ENCODE measurements at places on chromosomes 16 and 17.

- peak; percentile 90 for DNase-seq
Observed at GRCh38 chr16:21101631-21102420, 48.8 kb downstream of the DNAH3 start.

DNA sequence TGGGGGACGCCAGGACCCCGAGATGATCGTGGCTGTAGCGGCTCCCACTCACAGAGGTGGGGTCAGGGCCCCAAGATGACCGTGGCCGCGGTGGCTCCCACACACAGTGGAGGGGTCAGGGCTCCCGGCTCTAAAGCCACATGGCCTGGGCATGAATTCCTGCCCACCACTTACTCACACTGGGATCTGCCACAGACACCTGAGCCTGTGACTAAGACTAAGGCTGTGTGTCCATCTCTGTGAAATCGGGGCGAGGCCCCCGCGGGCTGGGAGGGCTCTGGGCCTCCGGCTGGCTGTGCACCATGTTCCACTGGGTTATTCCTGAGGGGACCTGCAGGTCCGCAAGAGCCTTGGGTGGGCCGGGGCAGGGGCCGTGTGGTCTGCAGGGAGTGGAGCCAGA, 18.5 kb downstream of the ZFPM1 start:
- no peak for DNase-seq

GRCh38 chr17:37225465-37225864, 150.3 kb upstream of the C17orf78 start:
- no peak for DNase-seq

- no peak for DNase-seq
Observed at GRCh38 chr16:2432801-2433505, 3.7 kb downstream of the CCNF start.

GRCh38 chr17:80750263-80750662, 205.6 kb downstream of the RPTOR start:
- no peak for DNase-seq

GRCh38 chr17:70357190-70357589, 187.9 kb downstream of the KCNJ2 start:
- no peak for DNase-seq

- DNase-seq = peak; percentile 57
Observed at GRCh38 chr16:56609463-56609921, 1.1 kb downstream of the MT2A start.

DNA sequence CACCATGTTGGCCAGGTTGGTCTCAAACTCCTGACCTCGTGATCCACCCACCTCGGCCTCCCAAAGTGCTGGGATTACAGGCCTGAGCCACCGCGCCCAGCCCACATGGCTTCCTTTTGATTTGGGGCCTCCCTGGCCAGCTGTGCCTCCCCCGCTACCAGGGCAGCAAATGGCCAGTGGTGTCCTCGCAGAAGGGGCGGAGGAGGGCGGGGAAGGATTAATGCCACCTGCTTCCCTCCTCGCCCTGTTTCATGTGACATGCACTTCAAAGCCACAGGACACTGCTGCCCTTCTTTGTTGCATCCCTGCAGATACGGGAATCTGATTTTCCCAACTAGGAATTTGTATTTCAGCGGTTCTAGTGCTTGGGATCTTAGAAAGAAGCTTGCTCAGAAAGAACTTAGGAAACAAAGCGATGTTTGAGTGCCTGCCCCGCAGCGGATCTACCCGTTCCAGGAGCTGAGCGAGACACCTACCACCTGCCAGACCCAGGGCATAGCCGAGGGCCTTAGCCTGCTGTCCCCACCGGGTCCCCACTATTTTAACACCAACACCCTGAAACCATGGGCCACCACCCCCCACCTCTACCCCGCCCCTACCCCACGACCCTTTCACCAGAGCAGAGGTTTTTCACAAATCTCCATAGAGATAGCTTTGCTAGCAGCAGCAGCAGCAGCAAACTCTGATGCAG, 37.7 kb upstream of the CCDC182 start:
- DNase-seq = peak; percentile 95

DNA sequence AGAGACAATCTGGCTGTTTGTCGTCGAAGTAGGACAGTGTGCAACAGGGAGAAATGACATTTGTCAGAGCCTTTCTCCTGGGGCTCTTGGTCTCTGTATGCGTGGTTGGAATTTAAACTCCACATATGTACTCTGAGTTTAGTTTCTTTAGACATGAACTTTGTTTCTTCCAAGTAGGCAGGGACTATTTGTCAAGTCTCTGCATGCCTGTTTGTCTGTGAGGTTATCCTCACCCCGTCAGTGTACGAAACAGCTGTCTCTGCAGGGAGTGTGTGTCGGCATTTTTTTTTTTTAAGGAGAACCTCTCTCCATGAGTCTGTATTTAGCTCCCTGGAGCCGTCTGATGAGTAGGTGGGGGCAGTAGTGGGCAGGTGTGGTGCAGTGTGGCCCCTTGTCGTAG, 29.7 kb downstream of the NDEL1 start:
- DNase-seq = no peak

DNA sequence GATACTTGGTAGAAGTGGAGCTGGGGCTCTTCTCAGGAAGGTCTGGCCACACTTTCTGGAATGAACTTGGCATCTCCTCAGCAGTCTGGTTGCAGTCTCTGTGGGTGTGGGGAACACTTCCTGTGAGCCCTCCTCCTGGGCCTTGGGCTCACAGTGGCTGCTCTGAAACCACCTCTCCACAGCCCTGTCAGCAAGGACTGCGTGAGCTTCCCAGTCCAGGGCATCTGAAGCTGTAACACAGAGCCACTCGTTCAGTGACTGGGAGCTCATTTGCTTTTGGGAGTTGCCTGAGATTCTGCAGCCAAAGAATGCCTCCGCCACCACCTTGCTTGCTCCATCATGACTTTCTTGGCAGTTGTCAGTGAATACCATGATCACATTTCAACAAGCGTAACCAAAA, 60.0 kb downstream of the CLEC16A start:
- no peak for DNase-seq

DNA sequence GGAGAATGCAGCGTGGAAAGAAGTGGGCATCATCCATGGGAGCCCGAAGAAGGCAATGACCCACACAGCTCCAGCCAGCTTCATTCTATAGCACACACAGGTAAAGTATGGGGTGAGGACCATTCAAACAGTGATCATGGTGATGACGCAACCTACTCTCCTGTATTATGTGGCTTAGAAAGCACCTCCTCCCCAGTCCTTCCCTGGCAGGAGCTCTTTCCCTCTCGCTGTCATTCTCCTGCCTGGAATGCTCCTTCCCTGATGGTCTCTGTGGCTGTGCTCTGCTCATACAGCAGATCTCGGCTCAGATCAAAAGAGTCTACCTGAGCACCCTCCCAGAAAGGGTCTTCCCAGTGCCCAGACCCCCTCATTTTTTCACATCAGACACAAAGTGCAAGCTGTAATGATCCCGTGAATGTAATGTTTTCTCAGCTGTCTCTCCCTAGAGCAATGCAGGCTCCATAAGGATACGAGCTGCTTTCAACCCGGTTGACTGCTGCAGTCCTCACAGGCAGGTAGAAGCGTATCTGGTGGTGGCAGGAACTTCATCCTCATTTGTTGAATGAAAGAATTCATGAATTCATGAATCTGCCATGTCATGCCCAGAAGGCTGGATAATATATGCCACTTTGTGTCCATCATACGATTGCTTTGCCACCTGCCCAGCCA, 248.8 kb downstream of the HS3ST3A1 start:
- DNase-seq = no peak

- peak; percentile 96 for DNase-seq
Observed at GRCh38 chr17:56812901-56813388, 20.8 kb downstream of the C17orf67 start.

DNA sequence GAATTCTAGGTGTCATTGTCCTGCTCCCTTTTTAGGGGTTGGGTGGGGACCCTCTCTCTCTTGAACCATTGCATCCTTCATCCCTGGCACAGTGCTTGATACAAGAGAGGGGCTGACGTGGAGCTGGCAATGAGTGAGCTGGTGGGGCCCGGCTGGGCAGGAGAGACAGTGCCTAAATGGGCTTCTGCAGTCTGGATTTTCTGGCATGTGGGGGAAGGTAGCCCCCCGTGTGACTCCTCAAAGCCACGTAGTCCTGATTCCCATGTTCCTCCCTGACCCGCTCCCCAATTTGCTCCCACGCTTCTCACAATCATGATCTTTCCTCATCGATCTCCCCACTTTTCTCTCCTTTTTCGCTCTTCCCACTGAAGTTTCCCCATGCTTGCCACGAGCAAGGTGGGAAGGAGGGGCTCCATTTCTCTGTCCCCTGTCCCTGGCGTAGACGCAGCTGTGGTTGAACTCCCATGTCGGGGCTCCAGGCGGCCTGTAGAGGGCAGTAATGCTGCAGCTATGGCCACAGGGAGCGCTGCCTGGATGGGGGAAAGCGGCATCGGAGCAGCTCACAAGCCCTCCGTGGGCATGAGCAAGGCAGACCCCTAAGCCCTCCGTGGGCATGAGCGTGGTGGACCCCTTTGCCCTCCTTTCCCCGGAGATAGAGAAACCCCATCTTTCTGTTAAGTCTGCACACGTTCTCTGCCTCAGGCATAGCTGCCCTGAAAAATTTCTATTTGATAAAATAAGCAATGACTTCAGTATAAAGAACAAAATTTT, 47.5 kb downstream of the HAPSTR1 start:
- DNase-seq = peak; percentile 78

GRCh38 chr17:18925187-18925586, 26.8 kb upstream of the SLC5A10 start:
- DNase-seq = no peak

GRCh38 chr16:30119428-30119827, 3.6 kb downstream of the MAPK3 start:
- no peak for DNase-seq

GRCh38 chr16:76862901-76863300, 328.1 kb upstream of the MON1B start:
- no peak for DNase-seq

DNA sequence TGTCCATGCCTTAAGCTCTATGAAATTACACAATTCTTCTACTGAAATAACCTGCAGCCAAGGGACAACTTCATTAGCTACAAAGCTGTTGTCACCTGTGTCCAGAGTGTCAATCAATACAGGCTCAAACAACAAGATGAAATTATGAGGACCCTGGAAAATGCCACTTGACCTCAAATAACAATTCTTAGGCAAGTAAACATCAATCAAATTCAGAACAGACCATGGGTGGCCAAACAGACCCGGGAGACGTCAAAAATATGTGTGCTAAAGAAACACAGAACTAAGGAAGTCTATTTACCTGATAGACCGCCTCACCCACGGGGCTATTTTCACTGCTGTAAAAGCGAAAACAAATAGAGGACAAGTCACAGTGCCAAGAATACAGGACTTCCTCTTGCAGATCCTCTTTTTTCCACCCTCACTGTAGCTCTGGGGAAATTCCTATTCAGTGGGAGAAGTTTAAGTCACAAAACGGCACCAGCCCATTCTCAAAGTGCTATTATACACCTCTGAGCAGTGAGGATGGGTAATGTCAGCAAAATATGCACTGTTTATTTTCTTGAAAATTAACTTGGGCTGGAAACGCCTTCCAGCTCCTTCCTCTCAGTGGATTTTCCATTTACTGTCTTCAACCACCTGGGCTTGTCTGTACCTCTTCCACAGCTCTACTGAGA, 2.7 kb downstream of the LITAF start:
- no peak for DNase-seq

- DNase-seq = no peak
Observed at GRCh38 chr17:1413281-1413791, 13.3 kb upstream of the YWHAE start.

GRCh38 chr16:71671165-71671564, 45.2 kb downstream of the MARVELD3 start:
- DNase-seq = no peak

- DNase-seq = no peak
Observed at GRCh38 chr17:35890774-35891155, 10.6 kb upstream of the CCL5 start.

DNA sequence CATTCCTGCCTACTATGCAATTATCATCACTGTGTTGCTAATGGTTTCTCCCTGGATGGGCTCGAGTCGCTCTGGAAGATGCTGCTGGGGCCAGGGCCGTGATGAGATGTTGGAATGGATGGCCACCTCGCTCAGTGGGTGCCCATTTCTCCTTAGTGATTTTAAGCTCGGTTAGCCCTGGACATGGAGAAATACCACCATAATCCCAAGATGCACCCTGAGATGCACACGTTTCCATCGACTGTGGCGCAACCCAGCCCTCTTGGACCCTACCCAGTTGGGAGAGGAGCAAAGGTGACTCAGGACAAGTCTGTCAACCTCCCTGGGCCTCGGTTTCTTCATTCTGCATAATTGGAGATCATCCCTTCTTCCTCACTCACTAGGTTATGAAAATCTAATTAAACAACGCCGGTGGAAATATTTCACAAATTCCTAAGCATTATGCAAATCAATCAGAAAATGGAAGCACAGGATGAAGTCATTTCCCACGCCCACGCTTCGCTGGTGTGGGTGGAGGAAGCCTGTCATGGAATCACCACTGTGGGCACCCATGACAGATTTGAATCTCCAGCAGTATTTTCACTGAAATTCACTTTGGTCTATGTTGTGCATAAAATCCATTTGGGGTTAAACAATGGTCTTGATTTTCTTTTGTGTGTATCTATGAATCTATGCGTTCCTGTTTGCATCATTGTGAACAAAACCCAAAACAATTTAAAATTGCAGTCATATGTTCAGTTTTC, 195.2 kb downstream of the AXIN2 start:
- DNase-seq = no peak
